ENCODE measurements at places on chromosomes 13 and 19.

- DNase-seq, result no peak
Measured at GRCh38 chr13:27504868-27505194, 54.5 kb upstream of the MTIF3 start.

GRCh38 chr13:44263751-44264620 lies 109.6 kb upstream of the SERP2 start:
- DNase-seq, result no peak

DNA sequence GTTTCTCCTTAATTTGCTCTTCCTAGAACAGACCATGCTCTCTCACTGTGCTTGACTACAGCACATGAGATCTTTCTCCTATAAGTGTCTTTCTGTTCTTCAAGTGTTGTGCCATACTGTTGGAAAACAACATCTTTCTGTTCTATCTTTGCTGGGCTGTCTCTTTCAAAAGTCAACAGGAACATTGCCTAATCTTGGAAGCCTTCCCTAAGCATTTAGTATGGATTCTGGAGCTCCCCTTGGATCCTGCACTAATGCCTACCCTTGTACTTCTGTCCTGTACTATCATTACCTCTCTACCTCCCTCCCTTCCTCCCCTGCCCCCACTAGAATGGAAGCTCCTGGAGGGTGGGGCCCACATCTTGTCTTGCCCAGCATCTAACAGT lies 26.8 kb downstream of the STARD13 start:
- no peak for DNase-seq

DNA sequence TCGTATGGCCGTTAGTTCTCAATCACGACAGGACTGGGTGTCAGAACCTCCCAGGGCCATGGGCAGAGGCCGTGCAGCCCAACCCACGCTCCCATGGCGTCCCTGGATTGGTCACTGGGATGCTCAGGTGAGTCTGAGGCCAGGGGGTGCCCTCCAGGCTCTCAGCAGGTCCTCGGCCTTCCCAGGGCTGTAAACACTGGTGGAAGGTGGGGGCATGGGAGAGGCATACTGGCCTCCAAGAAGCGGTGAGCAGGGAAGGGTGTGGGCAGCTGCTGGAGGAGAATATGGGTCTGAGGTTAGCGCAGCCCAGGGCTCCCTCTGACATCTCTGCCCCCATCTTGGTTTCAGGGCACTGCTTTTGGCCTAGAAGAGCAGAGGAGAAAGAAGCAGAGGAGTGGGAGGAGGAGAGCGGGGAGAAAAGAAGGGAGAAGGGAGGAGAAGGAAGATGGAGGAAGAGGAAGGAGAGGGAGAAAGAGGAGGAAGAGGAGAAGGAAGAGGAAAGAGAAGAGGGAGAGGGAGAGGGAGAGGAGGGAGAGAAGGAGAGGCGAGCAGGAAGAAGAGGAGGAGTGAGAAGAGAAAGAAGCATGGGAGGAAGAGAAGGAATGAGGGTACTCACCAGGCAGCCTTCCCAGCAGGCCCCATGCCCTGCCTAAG lies 62.3 kb downstream of the CEBPG start:
- no peak for DNase-seq

GRCh38 chr13:19150712-19151228 lies 30.9 kb downstream of the TUBA3C start:
- no peak for DNase-seq

DNA sequence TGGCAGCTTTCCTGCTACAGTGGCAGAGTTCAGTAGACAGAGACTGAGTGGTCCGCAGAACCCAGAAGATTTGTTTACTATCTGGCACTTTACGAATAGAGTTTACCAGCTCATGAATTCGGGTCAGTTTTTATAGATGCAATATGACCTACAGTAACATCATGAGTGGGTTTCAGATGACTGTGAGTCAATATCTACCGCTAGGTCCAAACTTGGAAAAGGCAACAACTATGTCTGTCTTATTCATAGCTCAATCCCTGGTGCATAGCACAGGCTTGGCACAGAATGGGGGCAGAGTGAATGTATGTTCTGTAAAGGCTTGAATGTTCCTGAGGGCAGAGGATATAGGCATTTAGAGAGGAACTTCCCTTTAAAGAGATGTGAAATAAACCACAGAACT lies 65.2 kb downstream of the RAP2A start:
- DNase-seq, result no peak

DNA sequence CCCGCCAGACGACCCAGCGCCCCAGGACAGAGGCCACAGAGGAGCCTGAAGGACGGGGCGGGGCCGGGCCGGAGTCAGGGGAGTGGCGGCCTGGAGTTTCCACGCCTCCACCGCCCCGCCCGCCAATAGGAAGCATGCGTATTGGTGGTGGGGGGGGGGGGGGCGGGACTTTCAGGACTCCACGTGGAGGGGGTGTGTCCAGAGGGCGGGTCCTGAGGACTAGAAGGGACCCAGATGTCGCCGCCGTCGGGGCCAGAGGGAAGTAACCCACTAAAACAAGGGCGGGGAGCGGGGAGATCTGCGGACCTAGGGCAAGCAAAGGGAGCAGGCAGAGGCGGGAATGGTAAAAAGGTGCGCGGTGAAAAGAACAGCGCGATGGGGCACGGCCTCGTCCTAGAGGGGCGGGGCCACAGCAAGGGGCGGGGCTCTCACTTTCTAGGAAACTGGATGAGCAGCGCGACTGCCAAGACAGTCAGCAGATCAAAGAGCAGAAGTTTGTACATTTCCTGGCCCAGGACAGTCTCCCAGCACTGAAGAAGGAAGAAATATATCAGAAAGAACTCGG lies 2.8 kb upstream of the LENG1 start:
- no peak for DNase-seq

DNA sequence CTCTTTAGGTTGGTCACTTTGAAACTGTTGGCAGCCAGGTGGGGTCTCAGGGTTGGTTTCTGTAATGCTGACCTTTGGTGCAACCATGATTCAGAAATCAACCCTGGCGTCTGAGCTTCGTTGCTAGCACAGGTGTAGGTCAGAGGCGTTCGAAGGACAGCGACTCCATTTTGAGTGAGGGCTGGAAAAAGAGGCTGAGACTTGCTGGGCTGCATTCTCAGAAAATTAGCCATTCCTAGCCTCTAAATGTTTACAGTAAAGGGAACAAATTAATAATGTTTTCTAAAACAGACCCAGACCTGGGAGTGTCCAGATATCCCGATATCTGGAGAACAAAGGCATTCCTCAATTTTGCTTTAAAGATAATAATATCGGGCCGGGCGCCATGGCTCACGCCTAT lies 29.2 kb downstream of the RHPN2 start:
- DNase-seq, result no peak

- DNase-seq, result peak; percentile 84
Measured at GRCh38 chr19:52343548-52343947, 7.5 kb downstream of the ZNF610 start.

GRCh38 chr19:38059897-38060296 lies 152.9 kb downstream of the SIPA1L3 start:
- no peak for DNase-seq

DNA sequence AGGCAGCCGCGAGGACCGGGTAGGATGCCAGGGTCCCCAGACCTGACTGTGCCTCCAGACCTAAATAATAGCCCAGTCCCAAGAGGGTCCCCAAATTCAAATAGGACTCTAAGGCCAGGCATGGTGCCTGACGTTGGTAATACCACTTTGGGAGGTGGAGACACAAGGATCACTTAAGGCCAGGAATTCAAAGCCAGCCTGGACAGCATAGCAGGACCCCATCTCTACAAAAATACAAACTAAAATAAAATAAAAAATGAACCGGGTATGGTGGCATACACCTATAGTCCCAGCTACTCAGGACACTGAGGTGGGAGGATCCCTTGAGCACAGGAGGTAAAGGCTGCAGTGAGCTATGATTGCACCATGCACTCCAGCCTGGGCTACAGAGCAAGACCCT lies 5.4 kb upstream of the APLP1 start:
- DNase-seq, result no peak

- DNase-seq, result no peak
Measured at GRCh38 chr13:113009743-113010509, 40.9 kb downstream of the MCF2L start.

DNA sequence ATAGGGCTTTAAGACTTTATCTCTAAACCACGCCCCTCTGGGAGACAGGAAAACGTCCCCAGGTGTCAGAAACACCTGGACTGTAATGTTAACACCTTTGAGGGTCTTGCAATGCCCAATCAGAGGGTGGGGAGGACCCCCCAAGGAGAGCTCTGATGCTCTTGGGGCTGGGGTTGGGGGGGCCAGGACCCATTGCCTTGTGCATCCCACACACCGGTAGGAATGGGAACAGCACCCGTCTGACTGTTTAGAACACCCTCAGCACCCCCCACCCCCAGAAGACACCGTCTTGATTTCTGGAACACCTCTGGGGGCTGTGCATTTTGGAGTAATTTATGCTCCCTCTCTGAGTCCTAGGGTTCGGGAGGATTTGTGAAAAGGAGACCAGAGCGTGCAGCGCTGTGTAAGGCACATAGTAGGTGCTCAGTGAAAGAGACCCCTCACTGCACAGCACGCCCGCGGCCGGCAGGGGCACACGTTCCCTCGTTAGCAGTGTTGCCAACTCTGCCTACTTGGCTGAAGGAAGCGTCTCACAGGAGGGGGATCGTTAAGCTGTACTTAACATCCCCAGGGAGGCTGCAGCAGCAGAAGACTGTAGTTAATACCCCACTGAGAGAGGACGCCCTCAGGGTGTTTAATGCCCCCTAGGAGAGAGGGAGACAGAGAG lies 2.8 kb upstream of the ERFL start:
- DNase-seq, result peak; percentile 84

GRCh38 chr19:50173127-50173526 lies 10.0 kb upstream of the IZUMO2 start:
- no peak for DNase-seq

DNA sequence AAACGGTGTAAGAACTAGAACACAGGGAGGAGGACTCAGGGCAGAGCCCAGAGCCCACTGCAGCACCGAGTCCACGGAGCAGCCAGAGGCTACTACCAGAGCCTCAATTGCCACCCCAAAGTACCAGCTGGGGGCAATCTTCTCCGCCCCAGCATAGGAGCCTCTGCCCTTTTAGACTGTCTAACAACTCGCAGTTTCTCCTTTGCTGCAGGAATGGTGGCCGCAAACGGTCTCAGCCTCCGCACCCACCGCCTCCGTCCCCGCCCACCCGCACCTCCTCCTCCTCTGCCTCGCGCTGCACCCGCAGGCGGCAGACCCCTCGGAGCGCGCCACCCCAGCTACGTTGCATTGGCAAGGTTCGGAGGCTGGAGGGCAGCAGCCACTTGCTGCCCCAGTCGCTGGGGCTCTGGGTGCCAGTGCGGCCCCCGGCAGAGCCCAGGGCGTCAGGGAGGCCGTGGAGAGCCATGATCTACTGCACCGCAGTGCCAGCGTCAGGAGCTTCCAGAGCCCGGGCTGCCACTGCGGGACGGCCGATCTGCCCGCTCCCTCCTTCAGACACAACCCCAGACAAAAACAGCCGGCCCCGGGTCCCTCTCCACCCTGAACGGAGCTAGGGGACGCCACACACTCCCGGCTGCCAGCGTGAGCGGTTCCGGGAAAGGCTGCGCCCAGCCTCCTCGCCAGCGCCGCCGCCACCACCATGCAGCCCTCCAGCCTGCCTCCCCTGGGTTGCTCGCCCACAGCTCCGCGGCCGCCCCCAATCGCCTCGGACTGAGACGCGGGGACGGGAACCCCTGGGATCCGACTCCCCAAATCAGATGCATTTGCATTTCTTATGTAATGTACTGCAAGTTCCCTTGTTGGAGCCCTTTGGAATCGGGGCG lies 1.8 kb downstream of the FGF14 start:
- peak; percentile 72 for DNase-seq

- no peak for DNase-seq
Measured at GRCh38 chr13:29830000-29830399, 20.4 kb downstream of the UBL3 start.

DNA sequence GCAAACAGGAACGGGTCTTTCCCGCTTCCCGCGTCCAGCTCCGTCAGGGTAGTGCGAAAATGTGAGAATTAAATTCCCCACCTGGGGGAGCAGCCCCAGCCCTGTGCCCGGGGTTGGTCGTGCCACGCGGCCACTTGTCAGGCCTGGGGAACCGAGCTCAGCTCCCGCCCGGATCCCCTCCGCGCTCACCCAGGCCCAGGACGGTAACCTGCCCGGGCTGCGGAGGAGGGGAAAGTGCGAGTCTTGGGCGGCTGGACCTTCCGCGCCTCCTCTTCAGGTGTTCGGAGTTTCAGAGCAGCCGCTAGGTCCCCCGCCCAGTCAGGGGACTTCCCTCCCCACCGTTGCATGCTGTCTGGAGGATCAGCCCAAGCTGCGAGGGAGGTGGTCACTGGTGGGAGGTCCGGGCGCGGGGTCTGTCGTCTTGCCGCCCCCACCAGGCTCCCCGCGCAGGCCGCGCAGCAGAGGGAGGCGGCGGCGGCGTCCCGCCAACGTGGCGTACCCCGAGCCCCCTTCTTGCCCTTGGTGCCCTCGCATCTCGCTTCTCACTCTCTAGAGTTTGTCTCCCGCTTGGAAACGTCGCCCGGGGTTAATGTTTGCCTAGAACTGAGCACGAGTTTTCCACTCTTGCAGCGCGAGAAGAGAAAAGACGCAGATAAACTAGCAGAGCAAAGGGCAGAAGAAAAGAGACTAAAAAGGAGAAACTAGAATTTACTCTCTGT lies 8.1 kb downstream of the URAD start:
- no peak for DNase-seq

DNA sequence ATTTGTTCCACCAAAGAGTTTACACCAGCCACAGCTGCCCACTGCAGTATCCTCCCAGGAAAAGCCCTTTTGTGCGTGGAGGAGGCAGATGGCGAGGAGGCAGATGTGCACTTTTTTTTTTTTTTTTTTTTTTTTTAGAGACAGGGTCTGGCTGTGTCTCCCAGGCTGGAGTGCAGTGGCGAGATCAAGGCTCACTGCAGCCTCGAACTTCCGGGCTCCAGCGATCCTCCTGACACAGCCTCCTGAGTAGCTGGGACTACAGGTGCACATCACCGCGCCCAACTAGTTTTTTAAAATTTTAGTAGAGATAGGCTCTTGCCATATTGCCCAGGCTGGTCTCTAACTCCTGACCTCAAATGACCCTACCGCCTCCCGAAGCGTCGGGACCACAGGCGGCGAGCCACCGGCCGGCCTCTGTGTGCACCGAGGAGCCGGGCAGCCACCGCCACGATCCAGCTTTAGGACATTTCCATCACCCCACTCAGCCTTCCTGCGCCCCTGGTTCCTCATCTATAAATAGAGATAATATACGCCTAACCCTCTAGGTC lies 563 bp upstream of the PDCD5 start:
- DNase-seq, result no peak

DNA sequence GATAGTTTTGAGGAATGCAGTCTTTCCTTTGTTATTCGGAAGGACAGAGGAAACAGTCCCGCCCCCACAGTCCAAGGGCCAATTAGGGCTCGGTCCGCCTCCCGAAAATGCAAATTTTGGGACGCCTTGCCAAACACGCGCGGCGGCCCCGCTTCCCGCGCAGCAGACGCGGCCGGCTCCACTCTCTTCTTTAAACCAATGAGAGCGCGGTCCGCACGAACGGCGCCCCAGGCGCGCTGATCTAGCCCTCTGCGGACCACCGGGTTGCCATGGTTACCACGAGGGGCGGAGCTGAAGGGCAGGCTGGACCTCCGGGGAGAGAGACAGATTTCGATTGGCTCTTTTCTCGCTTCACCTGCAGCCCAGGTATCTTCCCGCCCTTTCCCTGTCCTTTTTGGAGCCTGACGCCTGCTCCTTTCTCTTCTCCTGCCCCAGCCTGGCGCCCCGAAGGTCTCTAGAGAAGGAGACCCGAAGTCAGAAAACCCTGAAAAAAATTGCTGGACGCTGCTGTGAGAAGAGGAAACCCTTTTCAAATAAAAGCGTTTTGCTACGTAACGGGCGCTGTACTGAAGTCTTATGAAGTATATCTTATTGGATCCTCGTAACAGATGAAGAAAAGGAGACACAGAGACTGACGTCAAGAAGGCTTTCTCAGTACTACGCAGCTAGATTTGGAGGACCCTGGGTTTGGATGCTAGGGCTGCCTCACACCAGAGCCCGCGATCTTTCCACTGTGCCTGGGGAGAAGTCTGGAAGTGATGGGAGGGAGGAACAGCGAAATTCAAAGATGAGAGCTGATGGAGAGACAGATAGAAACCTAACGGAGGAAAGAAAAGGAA lies 2.0 kb downstream of the PTH2 start:
- DNase-seq, result peak; percentile 79

All from H1 (cell line).